Lung (tissue), 17 donors: ENCODE measurements at places on chromosomes 4 and X.

DNA sequence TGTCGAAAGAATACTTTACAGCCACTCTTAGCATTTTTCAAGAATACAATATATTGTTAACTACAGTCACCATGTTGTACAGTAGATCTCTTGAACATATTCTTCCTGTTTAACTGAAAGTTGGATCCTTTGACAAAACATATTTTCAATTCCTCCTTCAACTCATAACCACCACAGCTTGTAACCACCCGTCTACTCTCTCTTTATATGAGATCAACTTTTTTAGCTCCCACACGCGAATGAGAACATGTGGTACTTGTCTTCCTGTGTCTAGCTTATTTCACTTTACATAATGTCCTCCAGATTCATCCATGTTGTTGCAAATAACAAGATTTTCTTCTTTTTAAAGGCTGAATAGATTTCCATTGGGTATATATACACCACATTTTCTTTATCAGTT lies 338.3 kb upstream of the IGFBP7 start:
- DNase-seq = no peak

GRCh38 chr4:42673082-42673425 lies 16.1 kb upstream of the ATP8A1 start:
- peak; percentile 60 for DNase-seq

DNA sequence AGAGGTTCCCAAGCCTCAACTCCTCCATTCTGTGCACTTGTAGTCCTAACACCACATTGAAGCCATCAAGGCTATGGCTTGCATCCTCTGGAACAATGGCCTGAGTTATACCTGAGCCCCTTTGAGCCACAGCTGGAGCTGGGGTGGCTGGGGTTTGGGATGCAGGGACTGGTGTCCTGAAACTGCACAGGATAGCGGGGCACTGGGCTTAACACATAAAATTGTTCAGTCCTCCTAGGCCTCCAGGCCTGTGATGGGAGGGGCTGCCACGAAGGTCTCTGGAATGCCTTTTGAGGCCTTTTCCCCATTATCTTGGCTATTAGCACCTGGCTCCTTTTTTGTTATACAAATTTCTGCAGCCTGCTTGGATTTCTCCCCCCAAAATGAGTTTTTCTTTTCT lies 35.5 kb downstream of the CFAP299 start:
- DNase-seq = no peak

GRCh38 chrX:137062915-137063617 lies 29.3 kb upstream of the GPR101 start:
- DNase-seq = no peak

DNA sequence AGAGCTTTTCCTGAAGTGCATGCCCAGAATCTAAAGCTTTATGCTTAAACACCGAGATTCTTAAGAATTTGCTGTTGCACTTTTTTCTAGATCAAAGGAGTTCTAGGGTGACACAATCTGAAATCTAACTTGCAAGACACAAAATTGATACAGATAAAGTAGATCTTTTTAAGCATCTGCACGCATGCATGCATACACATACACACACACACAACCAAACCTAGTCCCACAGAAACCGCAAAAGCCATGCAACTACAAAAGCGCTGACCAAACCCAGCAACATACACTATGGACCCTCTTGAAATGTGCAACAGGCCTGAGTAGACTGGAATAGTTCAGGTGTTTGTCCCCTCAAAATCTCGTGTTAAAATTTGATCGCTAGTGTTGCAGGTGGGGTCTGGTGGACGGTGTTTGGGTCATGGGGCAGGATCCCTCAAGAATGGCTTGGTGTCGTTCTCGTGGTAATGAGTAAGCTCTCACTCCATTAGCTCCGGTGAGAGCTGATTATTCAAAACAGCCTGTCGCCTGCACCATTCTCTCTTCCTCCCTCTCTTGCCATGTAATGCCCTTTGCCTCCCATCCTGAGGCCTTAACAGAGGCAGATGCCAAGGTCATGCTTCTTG lies 52.7 kb downstream of the IRF2 start:
- DNase-seq = no peak
